ENCODE measurements at places on chromosomes 3 and 15.

DNA sequence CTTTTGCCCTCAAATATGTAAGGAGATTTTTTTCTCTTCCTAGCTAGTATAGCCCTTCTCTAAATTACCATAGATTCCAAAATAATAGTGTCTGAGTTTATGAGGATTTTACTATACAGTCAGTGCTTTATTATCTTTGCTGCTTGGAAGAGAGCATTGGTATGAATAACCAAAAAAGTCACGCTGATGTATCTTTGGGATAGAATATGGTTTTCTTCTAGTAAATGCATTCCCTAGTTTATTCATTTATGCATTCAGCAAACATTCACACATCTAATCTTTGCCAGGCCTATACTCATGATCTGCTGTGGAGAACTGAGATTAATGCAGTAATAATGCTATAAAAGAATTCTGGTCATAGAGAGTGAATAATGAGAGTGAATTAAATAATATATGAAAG, 225.3 kb upstream of the GOLGA6L4 start:
- DNase-seq, result no peak

DNA sequence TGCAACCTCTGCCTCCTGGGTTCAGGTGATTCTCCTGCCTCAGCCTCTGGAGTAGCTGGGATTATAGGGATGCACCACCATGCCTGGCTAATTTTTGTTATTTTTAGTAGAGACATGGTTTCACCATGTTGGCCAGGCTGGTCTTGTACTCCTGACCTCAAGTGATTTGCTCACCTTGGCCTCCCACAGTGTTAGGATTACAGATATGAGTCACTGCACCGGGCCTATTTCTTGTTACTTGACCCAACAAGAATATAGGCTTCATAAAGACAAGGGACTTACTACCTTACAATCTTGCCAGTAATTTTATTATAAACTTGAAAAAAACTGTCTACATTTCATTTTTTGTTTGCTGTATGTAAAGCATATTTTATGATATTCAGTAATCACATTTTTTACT, 21.4 kb upstream of the ZBTB47 start:
- DNase-seq, result no peak

DNA sequence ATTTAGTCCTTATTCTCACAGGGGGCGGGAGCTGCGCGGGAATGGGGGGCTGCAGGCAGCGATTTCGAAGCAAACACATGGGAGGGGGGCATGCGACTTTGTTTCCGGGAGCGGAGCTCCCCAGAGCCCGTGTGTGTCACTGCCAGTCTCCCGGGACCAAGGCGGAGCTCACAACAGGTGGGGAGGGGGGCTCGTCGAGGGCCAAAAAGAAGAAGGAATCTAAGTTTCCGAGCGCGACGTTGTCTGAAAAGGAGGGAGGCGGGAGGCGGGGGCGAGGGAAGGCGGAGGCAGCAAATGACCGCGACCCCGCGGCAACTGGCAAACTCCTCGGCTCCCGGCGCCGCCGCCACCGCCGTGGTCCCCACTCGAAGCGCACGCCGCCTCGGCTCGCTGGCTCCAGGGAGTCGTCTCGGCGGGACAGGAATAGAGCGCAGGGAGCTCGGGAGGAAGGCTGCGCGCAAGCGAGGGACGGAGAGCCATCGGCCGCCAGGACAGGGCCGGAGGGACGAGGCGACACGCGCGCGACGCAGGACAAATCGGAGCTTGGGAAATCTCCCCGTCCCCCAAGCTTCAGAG, 1.4 kb downstream of the FOXP1 start:
- no peak for DNase-seq

GRCh38 chr15:55279100-55279745, 10.4 kb downstream of the RAB27A start:
- no peak for DNase-seq

DNA sequence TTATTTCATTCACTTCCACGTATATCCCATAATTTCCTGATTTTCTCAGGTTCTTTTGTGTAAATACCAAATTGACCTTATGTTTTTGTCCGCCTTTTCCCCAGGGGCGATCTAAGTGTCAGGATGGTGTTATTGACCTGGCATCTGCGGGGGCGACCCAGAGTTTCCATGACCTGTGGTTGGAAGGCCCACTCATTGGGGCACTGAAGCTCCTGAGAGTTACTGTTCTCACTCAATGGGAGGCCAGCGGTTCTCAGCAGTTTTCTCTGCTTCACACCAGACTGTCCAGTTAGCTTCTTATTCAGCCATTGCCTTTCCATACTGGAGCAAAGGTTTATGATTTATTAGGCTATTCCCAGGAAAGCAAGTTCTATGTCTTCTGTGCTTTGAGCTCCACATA, 53.3 kb downstream of the B3GALNT1 start:
- no peak for DNase-seq

DNA sequence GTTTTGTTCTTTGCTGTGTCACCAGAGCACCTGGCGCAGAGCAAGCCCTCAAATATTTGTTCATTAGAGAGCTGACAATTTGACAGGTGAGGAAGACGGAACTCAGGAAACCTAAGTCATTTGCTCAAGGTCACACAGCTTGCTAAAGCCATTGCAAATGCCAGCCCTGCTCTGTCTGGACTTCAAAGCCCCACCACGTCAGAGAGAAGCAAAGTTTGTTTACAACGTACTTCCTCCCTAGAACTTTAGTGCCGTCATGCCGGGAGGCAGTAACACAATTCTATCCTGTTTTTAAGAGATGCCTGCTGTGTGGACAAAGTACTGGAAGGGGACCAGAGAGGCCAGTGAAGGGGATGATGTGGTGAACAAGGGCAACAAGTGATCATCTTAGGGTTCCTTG, 216.6 kb upstream of the PRICKLE2 start:
- no peak for DNase-seq

- DNase-seq, result no peak
These were observed 16.6 kb downstream of the FOXB1 start for GRCh38 chr15:60020736-60021135.
